ENCODE measurements at places on chromosomes 2 and 18.
A peak's percentile ranks its signal among the peaks of the same experiment; 100 is the strongest.

GRCh38 chr2:114518738-114519137, 76.3 kb downstream of the DPP10 start:
- DNase-seq, result no peak

DNA sequence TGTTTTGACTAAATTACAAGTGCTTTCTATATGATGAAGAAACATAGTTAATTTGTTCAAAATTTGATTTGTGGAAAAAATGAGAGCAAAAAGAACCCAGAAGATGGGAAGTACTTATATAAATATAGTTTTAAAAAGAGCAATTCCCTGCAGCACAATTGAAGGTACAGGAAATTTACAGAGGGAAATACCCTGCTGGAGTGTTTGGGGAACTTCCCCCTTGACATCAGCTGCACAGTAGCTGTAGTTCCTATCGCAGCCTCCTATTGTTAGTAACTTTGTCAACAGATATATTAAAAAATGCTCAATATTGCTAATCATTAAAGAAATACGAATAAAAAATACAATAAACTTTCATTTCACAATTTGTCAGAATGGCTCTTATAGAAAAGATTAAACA, 1118.8 kb upstream of the ZEB2 start:
- no peak for DNase-seq

GRCh38 chr2:71596011-71596410, 142.7 kb downstream of the DYSF start:
- DNase-seq, result no peak

- DNase-seq, result no peak
Measured at GRCh38 chr2:68645523-68645922, 2.1 kb downstream of the PROKR1 start.

GRCh38 chr18:68662754-68663153, 52.2 kb downstream of the TMX3 start:
- no peak for DNase-seq

DNA sequence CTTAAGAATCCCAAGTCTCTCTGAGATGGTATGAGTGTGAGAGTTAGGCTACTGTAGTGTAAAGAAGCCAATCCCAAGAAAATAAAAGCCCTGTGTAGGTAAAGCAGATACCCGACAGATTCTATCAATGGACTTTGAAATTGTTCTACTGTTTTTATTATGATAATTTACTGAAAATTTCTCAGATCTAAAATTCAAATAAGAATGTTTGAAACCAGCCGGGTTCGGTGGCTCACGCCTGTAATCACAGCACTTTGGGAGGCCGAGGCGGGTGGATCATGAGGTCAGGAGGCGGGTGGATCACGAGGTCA, 208.3 kb upstream of the SPRED2 start:
- DNase-seq, result no peak

GRCh38 chr18:75809926-75810255, 382.4 kb upstream of the SMIM21 start:
- DNase-seq, result no peak

DNA sequence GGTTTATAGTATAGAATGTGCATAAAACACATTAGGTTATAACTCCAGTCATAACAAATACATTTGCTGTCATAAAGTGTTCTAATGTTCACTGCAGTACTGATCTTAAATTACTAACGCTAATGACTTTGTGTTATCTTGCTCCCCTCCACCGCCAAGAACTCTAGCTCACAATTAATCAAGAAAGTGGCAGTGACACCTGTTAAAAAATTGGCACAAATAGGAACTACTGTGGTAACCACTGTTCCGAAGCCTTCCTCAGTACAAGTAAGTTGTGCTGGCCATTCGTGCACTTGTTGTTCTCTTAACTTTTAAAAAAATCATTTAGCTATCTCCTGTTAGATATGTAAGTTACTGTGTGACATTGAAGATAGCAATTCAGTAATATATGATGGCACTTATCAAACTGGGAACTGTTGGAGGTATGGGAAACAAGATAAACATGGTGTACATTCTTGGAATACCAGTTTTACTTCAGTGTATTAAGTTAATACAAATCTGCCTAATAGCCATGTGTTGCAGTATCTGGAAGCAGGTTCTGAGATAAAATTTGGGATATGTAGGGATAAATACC, 41.2 kb downstream of the TAF4B start:
- DNase-seq, result no peak

DNA sequence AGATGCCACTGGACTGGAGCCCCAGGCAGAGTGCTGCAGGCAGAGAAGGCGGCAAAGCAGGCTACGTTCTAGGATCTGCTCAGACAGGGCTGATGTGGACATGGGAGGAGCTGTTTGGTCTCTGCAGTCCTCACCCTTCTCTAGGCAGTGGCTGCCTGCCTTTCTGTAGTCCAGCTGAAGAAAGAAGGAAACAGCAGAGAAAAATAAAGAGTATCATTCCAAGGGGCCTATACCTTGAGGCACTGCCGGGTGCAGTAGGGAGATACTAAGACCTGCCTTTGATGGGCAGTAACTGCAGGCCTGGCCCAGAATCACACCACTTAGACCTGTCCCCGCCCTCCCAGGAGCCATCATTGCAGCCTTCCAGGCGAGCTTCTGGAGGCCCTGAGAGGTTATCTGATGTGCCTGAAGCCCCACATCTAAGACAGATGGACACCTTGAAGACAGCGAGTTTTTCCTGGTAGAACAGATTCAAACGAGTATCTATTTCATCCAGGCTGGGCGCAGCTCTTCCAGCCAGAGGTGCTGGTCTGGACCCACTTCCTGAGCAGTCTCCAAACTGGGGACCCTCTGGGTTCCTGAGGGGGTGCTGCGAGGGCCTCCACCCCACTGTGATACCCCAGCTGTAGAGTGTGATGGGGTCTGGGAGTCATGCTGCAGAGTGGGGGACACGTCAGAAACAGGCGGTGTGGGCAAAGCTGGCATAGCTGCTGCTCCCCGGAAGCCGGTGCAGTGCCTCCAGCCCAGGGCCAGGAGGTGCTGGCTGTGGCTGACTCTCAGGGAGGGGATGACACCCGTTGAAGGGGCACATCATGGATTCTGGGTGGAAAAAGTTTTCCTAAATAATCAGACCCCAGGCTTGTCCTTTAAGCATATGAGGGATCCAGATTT, 87.3 kb upstream of the OTOS start:
- no peak for DNase-seq

DNA sequence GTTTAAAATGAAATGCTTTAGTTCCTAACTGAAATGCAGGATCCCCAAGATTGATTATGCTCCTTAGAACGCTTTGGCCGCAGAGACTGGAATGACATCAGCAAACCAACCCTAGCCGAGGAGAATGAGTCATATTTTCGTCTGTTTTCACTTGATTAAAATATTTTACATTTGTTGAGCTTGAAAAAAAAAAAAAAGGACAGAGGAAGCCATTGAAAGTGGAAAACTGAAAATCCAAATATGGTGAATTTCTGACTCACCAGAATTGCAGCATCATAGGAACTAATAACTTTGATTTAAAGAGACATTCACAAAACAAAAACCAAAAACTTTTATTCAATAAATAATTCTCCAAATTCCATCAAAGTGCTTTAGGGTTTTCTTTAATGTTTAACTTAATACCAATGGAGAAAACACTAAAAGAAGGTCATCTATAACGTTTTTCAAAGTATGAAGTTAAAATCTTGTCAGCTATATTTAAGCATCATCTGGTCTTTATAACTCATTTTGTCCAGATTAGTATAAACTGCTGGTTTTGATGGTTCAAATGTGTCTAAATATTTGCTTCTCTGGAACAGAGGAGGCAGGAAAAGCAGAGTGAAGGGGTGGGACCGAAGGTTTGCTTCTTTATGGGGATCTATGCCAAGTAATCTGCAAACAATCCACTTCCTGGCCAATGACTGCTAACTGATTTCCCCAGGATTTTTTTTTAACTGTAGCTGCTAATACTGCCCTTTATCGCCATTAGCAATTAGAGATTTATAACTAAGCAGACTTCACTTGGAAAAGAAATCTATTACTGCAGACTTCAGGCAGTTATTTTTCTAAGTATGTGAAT, 30.9 kb upstream of the COL5A2 start:
- DNase-seq, result no peak

- DNase-seq, result peak; percentile 78
Measured at GRCh38 chr2:9720352-9721093, 89.7 kb upstream of the YWHAQ start.

DNA sequence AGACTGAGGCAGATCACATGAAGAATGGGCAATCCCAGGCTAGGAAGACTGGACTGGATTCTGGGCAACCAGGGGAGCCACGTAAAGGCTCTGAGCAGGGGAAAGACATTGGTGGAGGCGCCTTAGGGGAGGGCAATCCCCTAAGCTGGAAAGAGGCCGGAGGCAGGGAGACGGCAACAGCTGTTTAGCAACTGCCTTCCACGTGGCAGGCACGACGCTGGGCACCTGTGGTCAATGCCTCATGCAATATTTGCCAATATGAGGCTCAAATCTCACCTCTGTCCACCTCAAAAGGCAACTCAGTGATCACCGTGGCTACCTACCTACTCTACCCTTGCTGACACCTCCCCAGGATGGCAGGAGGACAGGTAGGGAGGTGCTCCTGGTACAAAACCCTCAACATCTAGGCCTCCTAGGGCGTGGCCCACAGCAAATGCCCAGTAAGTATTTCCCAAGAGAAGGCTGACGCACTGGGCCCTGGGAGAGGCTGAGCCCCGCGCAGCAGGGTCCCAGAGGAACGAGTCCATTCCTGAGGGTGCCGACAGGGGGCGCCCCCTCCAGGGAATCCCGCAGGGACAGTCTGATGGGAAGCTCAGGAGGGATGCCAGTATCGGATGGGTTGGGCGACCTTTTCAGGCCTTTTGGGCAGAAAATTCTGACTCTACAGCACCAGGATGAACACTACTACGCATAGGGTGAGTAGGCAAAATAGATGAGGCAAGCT, 8.9 kb downstream of the BOLA3 start:
- DNase-seq, result no peak

GRCh38 chr18:79457239-79457638, 61.5 kb downstream of the NFATC1 start:
- DNase-seq, result no peak

GRCh38 chr2:18182861-18183260, 304.4 kb downstream of the KCNS3 start:
- DNase-seq, result no peak

- no peak for DNase-seq
Measured at GRCh38 chr2:55416786-55417568, 2.7 kb downstream of the CCDC88A start.

DNA sequence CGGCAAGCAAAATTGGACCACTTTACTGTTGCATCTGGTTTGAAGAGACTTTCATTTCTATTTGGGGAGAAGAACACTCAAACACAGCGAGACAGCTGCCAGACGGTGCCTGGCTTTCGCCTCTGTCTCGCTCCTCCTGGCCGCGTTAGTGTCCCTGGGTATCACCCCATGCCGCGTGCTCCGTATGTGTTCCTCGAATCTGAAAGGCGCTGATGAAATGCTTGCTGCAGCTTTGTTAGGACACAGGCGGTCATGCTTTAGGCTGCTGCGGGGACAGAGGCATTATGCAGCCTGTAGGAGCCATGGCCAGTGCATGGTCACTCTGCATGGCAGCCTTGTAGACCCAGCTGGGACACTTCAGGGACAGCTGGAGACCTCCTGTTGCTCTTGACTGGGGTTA, 53.9 kb downstream of the LDLRAD4 start:
- DNase-seq, result no peak

DNA sequence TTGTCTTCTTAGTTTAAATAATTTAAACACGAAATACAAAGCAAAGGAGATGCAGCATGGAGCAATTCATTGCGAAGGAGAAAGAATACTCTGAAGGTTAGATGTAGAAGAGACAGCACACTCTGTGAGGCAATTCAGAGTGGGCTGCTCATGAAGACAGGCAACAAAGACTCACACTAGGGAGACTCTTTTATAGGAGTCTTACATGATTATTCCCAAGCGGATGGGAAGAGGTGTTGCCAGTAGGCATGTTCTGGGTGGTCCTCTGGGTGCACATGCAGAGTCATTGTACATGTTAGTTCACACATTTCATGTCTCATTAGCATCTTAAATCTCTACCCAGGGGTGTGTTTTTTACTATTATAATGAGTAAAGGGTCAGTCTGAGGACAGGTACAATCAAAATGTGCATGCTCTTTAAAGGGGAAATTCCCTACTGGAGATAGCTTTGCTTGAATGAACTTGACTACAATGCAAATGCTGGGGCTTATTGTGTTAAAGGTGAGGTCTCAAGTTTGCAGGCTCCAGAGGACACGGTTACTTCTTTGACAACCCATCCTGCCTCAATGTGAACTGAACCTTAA, 275.5 kb downstream of the CDH19 start:
- no peak for DNase-seq

- no peak for DNase-seq
Measured at GRCh38 chr2:25756536-25756935, 83.2 kb upstream of the DTNB start.

DNA sequence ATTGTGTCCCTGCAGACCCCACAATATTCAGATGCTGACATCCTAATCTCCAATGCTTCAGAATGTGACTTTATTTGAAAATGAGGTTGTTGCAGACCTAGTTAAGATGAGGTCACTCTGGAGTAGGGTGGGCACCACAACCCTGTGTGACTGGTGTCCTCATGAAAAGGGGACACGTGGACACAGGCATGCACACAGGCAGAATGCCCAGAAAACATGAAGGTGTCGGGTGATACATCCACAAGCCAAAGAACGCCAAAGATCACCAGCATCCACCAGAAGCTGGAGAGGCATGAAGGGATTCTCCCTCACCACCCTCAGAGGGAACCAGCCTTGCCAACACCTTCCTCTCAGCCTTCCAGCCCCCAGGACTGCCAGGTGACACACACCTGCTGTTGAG, 69.3 kb downstream of the AFF3 start:
- DNase-seq, result no peak

GRCh38 chr2:125643128-125643527, 1012.8 kb upstream of the GYPC start:
- no peak for DNase-seq

- no peak for DNase-seq
Measured at GRCh38 chr2:206805887-206806607, 40.6 kb downstream of the FASTKD2 start.

DNA sequence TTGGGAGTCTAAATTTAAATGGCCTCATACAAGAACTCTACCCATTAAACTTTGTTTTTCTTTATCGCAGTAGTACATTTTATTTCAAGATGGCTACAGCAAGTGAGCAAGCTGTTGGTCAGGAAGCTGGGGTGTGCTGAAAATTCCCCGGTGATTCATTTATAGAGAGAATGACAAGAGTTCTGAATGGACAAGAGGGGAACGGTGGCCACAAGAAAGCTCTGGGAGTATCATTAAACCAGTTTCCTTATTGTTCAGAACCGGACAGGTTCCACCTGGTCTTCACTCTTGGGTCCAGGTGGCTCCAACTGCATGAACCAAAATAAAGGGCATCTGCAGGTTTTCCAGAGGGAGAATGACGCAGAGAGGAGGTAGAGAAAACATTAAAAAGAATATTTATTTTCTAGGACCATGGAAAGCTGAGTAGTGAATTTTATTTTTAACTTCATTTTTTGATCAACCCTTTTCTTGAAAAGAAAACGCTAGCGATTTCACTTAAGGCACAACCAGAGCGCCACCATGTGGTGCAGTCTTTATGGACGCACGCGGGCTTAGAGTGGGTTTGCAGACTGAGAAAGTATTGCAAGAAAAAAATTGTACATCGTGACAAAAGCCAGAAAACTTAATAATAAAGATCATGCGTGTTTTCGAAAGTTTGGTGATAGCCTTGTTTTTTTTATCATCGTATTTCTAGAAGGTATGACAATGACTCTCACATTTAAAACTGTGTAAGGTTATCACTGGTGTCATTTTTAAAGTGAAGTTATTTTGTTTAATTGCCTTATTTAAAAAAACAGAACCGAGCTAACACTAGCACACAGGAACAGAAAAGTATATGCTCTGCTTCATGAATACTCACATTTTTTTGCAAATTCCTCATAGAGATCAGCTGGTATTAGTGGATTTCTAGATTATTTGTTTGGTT, 97.9 kb upstream of the NOL4 start:
- DNase-seq, result no peak

Data from NCI-H187 treated with DMSO at 0.1 percent for 48 hours (cell line).